ENCODE measurements at places on chromosomes 13 and 19.
A peak's percentile ranks its signal among the peaks of the same experiment; 100 is the strongest.

DNA sequence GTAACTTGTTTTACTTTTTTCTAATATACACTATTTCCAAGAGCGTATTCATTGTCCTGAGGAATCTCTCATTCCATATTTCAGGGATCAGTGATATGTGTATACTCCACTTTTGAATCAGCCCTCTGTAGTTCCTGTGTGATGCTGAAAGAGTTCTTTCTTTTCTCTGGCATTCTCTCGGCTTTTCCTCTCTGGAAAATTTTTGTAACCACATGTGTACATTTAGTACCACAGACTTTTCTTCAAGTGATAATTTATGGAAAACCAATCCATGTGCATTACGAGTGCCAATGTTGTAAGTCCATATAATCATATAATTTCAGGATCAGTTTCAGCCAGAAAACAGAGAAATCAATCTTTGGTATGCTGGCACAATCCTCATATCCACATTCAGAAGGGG lies 102.2 kb upstream of the MBNL2 start:
- H3K4me1 ChIP-seq, result peaks cover 41% of the 10 kb centered on the region
- H3K27me3 ChIP-seq, result no peaks in the 10 kb centered on the region
- DNase-seq, result no peak
- H3K4me3 ChIP-seq, result no peak overlapping the region
- H3K36me3 ChIP-seq, result no peaks in the 10 kb centered on the region
- no peak overlapping the region for H3K27ac ChIP-seq

GRCh38 chr13:110983241-110983640 lies 68.4 kb upstream of the ANKRD10 start:
- DNase-seq, result no peak
- H3K4me3 ChIP-seq, result no peak overlapping the region
- H3K27me3 ChIP-seq, result no peaks in the 10 kb centered on the region
- peaks cover 7% of the 10 kb centered on the region for H3K4me1 ChIP-seq
- H3K27ac ChIP-seq, result no peak overlapping the region

DNA sequence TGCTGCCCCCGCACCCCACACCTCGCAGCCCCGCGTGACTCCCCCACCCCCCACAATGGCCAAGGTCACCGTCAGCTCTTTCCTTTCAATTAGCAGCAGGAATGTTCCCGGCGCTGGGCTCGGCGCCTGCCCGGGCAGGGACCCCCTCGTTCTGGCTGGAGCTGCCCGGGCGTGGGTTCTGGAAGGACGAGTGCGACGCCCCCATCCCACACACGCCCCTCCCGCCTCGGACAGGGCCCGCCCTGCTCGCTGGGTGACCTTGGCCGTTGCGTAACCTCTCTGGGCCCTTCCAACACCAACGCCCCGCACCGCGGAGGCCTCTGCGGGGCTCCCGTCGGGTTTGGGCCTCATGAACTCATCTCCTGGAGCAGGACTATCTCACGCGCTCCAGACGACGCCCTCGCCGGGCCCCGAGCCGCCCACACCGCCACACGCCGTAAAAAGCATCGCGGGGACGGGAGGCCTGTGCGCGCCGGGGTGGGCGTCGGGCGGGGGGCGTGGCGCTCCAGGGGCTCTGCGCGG lies 10.3 kb downstream of the PALM start:
- no peaks in the 10 kb centered on the region for H3K36me3 ChIP-seq
- DNase-seq, result no peak
- H3K4me1 ChIP-seq, result peaks cover 22% of the 10 kb centered on the region
- peak overlapping the region; percentile 21 for H3K4me3 ChIP-seq
- peaks cover 22% of the 10 kb centered on the region for H3K27me3 ChIP-seq

DNA sequence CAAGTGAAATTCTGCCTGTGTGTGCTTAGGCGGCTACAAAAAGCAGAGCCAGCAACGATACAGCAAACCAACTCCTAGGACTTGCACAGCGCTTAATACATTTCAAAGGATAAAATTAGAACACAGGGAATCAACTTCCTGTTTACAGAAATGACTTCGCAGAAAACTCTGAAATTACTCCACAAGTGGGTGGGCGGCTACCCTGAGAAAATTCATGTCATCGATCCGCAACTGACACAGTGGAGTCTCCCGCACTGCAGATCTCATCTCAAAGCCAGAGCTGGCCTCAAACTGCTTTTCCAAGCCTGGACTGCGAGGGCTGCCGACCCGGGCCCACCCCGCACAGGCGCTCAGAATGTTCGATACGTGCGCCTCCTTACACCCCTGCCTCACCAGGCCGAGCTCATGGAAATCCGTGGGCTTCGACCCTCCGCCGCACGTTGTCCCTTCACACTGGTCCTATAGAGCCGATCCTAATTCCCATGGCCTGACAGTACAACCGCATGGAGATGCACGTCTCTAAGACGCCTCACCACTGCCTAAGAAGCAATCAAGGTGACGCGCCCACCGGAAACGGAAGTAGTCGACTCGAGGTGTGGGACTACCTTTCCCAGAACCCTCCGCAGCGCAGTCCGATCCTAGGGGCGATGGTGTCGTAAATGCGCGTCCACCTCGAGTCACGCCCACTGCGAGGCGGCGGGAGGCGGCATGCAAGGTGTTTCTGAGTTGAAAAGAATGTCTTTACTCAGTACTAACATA lies at the start of gene ZNF229:
ZNF229 (minus strand) TSS at position 557 of the 759 bp plus-strand sequence. CDS start 5,625 bp downstream, outside the sequence.
- H3K27me3 ChIP-seq, result no peaks in the 10 kb centered on the region
- H3K27ac ChIP-seq, result no peak within 1 kb of the TSS
- peak; percentile 88 for DNase-seq

DNA sequence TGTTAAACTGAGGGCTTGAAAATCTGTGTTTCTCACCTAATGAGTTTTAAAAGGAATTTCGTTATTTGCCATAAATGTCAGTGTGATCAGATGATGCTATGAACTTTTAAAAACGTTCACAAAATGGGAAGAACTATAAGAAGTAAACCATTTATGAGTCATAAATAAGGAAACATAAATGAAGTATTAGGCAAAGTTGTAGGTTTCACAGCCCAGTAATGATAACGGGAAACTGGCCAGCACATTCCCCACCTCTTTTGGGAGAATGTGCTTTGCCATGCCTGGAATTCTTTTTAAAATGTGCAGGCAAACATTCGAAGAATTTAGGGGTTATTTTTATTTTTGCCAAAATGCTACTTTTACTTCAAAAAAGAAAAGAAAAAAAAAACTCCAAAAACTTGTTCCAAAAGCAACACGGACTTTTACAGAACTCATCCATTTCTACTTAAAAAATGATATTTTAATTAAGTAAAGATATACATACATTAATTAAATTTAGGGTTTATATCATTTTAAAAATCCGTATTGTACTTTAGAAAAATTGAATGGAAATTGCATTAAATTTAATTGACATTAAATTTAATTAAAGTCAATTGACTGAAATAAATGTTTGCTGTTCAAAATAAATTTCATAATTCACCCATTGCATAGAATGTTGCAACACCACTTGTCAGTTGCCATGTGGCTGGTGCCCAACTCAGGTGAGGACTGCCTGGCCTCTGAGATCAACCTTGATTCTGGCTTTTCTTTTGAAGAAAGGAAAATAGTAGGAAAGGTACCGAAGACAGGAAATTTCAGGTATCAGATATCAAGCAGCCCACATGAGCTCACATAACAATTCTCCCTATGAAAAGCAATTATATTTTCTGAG lies 1198.5 kb downstream of the EFNB2 start:
- no peaks in the 10 kb centered on the region for H3K27me3 ChIP-seq
- H3K4me3 ChIP-seq, result no peak overlapping the region
- H3K36me3 ChIP-seq, result no peaks in the 10 kb centered on the region
- H3K4me1 ChIP-seq, result no peaks in the 10 kb centered on the region

GRCh38 chr13:67299751-67300150 lies 69.6 kb upstream of the PCDH9 start:
- H3K27me3 ChIP-seq, result no peaks in the 10 kb centered on the region
- no peak for DNase-seq
- H3K4me1 ChIP-seq, result no peaks in the 10 kb centered on the region
- no peak overlapping the region for H3K27ac ChIP-seq

DNA sequence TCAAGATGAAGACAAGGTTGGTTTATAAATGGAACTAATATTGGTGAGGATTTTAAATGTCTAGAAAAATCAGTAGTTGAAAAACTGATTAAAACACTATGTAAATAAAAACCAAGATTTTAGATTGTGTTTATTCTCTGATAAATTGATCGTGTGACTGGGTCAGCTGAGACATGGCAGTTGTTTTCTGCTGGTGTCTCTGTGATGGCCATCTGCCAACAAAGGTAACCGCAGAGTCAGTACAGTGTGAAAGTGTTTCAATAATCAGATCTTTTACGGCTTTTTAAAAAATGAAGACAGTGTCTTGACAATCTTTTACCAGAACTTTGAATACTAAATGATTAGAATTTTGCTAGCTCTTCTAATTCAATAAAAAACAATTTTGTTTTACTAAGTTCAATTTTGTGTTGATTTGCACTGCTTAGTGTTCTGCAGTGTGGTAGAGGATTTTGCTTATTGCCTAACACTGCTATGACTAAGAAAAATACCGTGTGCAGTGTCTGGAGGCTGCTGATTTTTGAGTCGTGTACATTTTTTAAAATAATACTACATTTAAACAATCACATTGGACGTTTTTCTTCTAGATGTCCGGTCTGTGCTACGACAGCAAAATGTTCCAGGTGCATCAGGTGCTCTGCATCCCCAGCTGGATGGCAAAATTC lies 32.7 kb upstream of the GPR183 start:
- H3K36me3 ChIP-seq, result peaks cover 48% of the 10 kb centered on the region
- no peaks in the 10 kb centered on the region for H3K4me1 ChIP-seq
- H3K4me3 ChIP-seq, result no peak overlapping the region
- DNase-seq, result no peak
- no peak overlapping the region for H3K27ac ChIP-seq

DNA sequence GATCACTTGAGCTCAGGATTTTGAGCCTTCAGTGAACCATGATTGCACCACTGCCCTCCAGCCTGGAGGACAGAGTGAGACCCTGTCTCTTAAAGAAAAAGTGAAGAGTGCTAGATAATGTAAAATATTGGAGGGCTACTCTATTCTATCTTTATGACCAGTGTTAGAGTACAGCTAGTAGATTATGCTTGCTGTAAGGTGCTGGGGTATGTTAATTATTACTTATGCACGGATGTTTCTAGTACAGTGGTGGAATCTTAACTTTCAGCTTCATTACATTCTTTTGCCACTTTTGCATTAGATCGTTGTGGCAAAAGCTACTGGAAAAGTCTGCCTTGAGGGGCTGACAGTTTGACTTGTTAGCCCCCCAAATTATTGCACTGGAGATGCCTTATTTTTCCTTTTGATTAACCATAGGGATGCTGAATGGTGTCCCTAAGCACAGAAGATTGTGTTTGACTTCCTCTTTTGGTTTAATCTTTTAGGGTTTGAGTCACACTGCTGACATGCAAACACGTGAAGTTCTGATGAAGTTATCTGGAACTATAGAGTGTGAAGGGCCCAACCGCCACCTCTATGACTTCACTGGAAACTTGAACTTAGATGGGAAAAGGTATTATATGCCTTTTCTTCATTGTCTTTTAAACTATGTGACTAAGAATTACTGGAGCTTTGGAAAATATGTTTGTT lies 169.8 kb downstream of the ATP8A2 start:
- H3K27me3 ChIP-seq, result no peaks in the 10 kb centered on the region
- H3K4me1 ChIP-seq, result no peaks in the 10 kb centered on the region
- H3K36me3 ChIP-seq, result no peaks in the 10 kb centered on the region
- no peak for DNase-seq

GRCh38 chr13:30696278-30697176 lies 38.8 kb upstream of the ALOX5AP start:
- H3K27ac ChIP-seq, result peak overlapping the region; percentile 12
- H3K4me1 ChIP-seq, result peaks cover 33% of the 10 kb centered on the region
- no peaks in the 10 kb centered on the region for H3K27me3 ChIP-seq
- H3K4me3 ChIP-seq, result no peak overlapping the region
- DNase-seq, result peak; percentile 71
- no peaks in the 10 kb centered on the region for H3K36me3 ChIP-seq

DNA sequence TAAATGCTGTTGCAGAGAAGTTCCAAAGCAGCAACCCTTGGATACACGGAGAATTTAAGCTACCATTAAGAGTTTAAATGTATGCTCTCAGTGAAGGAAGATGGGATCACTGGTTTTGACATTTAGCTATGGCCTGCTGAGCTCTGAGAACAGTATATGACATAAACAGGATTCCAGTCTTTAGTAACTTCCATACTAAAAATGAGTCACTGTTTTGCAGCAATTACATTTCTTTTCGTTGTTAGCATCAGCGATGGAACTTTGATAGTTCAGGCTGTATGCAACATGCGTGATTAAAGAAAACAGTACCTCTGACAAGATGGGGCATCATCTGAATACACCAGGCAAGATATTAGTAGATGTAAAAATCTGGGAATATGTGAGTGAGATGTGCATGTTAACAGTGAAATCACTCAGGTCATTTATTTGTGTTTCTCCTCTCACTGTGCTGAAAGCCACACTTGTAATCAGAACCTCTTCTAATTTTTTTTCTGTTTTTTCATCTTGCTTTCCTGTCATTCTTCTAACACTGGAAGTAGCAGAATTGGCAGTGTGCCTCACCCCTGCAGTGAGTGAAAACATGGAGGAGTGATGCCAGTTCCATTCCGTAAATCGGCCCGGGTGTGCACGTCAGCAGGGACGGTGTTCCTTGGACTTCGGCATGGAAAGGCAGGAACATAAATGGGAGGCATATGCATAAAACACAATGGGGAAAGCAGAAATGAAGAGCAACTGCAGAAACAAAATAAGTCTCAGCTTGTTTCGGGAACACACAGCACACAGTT lies 361.5 kb downstream of the OXGR1 start:
- H3K4me3 ChIP-seq, result no peak overlapping the region
- H3K27me3 ChIP-seq, result no peaks in the 10 kb centered on the region
- no peaks in the 10 kb centered on the region for H3K4me1 ChIP-seq
- H3K36me3 ChIP-seq, result no peaks in the 10 kb centered on the region
- no peak overlapping the region for H3K27ac ChIP-seq

DNA sequence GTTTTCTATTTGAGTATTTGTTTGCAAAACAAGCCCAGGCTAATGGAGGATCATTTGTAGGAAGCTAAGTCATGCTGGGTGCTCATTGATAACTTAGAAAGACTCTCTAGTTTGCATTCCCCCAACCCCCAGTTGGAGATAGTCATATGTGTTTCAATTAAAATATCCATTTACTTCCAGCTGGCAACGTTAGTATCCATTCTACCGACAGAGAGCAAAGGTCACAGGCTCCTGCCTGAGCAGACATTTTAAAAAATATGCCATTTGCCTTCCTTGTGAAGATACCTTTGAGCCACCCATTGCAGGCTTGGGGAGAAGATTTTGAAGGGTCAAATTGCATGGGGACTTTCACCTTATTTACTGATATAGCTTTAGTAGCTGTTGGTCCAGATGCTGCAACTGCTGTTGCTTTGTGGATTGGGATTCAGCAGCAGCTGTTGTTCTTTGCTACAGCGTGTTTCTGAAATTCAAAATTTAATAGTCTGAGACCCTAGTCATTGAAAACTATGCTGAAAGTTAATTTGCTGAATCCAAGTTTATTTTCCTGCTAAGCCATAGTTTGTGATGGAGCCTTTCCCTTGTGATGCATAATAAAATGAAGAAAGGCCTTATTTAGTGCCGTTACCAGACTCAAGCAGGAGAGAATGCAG lies 335.1 kb downstream of the GPC6 start:
- no peak overlapping the region for H3K4me3 ChIP-seq
- no peaks in the 10 kb centered on the region for H3K4me1 ChIP-seq
- no peak for DNase-seq
- no peaks in the 10 kb centered on the region for H3K36me3 ChIP-seq

- DNase-seq, result no peak
- H3K4me3 ChIP-seq, result no peak overlapping the region
- H3K27me3 ChIP-seq, result no peaks in the 10 kb centered on the region
- no peaks in the 10 kb centered on the region for H3K4me1 ChIP-seq
These were observed 11.2 kb downstream of the ZNF83 start for GRCh38 chr19:52626915-52627314.
